ENCODE measurements at places on chromosomes 2 and 18.

DNA sequence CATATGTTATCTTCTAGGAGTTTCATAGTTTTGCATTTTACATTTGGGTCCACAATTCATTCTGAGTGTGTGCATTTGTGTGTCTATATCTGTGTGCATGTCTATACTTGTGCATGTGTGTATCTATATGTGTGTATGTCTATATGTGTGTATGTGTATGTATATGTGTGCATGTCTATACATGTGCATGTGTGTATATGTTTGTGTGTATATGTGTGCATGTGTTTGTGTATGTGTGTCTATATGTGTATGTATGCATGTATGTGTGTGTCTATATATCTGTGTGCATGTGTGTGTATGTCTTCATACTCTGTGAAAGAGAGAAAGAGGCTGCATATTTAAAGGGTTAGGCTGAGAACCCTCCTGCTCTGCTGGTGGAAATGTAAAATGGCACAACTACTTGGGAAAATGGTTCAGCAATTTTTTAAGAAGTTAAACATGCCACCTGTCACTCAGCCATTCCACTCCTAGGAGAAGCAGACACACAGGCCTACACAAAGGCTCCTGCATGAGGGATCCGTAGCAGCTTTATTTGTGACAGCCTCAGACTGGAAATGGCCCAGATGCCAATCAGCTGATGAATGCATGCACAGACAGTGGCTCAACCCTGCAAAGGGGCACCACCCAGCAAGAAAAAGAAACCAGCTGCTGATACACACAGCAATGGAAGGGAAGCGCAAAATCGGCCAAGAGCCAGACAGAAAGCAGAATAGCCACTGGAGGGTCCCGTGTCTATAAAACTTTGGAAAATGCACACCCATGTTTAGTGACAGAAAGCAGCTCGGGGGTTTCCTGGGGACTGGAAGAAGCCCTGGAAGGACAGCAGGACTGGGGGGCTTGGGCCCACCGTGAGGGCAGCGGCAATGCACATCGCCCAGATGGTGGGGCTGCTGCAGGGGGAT lies 146.8 kb downstream of the SEPTIN10 start:
- DNase-seq, result no peak

DNA sequence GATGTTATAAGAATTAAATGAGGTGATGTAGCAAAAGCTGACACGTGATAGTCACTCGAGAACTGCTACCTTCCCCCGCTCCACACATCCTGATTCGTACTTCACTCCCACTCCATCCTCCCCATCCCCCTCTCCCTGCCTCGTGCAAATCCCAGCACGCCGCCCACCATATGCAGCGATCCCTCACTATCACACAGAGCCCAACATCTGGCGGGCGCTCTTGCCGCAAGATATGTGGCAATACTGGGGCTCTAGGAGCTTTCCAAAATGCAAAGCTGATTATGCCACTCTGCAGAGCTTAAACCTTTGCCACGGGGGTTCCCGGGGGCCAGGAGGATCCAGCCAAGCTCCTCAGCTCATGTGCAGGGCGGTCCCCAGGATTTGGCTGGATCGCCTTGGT lies 37.4 kb downstream of the DNMT3A start:
- no peak for DNase-seq

- DNase-seq, result no peak
Measured at GRCh38 chr2:157897106-157897971, 21.2 kb upstream of the ACVR1 start.

GRCh38 chr2:105299290-105299689 lies 30.2 kb downstream of the TGFBRAP1 start:
- DNase-seq, result no peak

GRCh38 chr2:234377761-234378391 lies 119.0 kb downstream of the ARL4C start:
- DNase-seq, result no peak

GRCh38 chr2:85695121-85695520 lies 963 bp downstream of the GNLY start:
- no peak for DNase-seq

GRCh38 chr2:128354726-128355470 lies 36.2 kb upstream of the HS6ST1 start:
- DNase-seq, result no peak

- no peak for DNase-seq
Measured at GRCh38 chr2:233679196-233679595, 2.5 kb upstream of the UGT1A7 start.

- peak; percentile 94 for DNase-seq
Measured at GRCh38 chr18:12990967-12991820, at the start of gene CEP192. Gene CEP192, plus strand, starts transcription at chr18:12991362. Its CDS starts 8,063 bp downstream, at chr18:12999425.

DNA sequence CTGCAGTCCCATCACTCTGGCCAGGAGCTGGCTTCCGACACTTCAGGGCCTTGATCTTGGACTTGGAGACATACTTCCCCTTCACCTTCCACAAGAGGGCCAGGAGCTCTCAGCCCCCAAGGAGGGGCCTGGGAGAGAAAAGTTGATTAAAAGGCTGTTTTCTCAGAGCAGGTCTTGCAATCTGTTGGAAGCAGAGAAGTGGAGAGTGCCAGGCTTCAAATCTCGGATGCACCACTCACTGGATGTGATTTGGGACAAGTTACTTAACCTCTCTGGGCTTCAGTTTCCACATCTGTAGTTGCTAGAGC lies 255.3 kb downstream of the CYP26B1 start:
- DNase-seq, result no peak

- no peak for DNase-seq
Measured at GRCh38 chr2:32668254-32668653, 40.4 kb downstream of the TTC27 start.

- no peak for DNase-seq
Measured at GRCh38 chr2:102761763-102762162, at the start of gene TMEM182. Gene TMEM182, plus strand, starts transcription at chr2:102762031. Its CDS starts 187 bp downstream, at chr2:102762218.

GRCh38 chr2:177334940-177335543 lies 57.5 kb upstream of the AGPS start:
- no peak for DNase-seq

DNA sequence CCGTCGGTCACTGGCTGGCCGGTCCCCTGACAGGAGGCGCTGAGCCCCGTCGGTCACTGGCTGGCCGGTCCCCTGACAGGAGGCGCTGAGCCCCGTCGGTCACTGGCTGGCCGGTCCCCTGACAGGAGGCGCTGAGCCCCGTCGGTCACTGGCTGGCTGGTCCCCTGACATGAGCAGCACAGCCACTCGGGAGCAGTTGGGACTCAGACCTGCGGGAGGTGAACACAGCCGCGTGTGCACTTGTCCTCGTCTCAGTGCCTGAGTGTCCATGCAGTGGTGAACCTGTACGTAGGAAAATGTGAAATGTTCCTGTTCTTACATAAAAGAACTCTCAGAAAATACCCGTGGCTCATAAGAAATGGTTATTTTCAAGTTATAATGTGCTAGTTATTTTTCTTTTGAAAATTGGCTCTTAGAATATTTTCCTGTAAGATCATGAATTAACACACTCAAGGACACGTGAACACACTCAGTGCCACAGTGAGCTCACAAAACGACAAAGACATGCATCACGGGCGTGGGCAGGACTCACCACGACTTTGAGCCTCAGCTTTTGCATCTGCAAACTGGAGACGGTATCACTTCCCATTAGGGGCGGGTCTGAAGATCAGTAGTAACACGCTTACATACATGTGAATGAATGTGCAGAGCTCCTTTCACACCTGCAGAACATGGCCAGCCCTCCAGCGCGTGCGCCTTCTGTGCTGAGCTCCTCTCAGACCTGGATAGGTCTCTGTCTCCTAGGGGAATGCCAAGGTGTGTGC lies 21.1 kb upstream of the NFATC1 start:
- no peak for DNase-seq

DNA sequence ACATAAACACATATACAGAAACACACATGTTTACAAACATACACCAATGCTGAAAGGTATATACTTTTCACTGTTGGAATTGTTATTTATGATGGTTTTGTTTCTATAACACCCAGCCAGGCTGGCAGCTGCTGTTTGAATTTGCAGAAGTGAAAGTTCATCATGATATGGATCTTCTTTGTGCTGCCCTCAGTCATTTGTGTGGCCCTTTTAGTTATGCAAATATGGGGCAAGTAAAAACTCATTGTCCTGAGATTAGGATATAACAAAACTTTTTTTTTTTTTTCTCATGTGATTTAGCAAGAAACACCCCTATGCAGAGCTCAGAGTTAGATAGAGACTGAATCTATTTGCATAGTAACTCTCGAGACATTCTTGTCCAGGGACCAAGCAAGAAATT lies 714.1 kb downstream of the KCNJ3 start:
- DNase-seq, result no peak

DNA sequence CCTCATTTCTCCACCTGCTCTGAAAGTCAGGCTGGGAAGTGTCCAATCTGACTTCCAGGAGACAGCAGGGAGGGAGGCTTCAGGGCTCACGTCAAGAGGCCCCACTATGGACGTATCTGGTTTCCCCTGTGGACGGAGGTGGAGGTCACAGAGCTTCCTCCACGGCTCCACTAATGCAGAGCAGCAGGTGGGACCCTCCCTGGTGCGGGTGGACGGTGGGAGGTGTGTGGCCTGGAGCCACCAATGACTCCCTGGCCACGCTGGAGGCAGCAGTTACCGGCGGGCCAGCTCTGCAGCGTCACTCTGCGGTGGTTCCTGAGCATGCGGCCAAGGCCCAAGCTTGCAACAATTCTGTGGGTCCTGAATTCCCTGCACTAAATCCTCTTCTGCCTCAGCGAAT lies 9.0 kb downstream of the CRACDL start:
- no peak for DNase-seq

DNA sequence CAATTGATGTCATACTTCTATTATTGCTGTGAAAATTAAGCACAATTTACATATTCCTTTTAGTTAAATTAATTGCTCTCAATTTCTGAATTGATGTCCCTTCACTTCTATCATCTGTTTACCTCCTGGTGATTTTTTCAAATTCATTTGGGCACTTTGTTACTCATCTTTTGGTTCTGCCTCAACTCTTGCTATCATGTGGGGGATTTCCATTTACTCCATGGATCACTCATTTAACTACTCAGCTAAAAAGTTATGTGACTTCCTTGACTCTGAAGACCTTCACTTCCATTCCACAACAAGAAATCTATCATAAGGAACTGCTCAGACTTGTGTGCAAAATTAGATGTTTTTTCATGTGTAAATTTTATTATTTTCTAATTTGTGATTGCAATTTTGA lies 126.2 kb downstream of the EHBP1 start:
- DNase-seq, result no peak

- DNase-seq, result no peak
Measured at GRCh38 chr2:164841719-164842623, at the start of gene COBLL1. Gene COBLL1, minus strand, starts transcription at chr2:164841823. Its CDS starts 627 bp downstream, at chr2:164841196.

DNA sequence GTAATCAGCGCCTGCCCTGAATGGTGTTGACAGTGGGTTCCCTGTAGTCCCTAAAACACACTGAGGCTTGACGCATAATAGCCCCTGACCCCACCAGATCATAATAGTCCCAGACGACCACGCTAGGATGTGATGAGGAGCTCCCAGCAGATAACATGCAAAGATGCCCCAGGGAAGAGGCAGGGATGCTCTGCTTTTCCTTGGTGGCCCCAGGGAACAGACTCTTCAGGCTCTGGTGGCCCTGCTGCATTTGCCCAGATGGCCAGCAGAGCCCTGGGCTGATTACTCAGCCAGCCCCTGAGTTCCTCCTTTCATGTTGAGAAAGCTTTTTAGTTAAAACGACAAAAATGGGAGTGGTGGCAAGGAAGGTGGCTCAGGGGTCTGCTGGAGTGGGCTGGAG lies 5.9 kb upstream of the NCKAP5 start:
- no peak for DNase-seq

- no peak for DNase-seq
Measured at GRCh38 chr2:47031909-47032668, 116.5 kb upstream of the MCFD2 start.

- no peak for DNase-seq
Measured at GRCh38 chr2:157428500-157429175, 15.3 kb downstream of the CYTIP start.

- no peak for DNase-seq
Measured at GRCh38 chr18:48085781-48086487, 155.5 kb upstream of the SMAD2 start.

- no peak for DNase-seq
Measured at GRCh38 chr18:48676346-48676745, 137.5 kb downstream of the CTIF start.

- DNase-seq, result no peak
Measured at GRCh38 chr2:65396348-65397026, 35.9 kb downstream of the SPRED2 start.

DNA sequence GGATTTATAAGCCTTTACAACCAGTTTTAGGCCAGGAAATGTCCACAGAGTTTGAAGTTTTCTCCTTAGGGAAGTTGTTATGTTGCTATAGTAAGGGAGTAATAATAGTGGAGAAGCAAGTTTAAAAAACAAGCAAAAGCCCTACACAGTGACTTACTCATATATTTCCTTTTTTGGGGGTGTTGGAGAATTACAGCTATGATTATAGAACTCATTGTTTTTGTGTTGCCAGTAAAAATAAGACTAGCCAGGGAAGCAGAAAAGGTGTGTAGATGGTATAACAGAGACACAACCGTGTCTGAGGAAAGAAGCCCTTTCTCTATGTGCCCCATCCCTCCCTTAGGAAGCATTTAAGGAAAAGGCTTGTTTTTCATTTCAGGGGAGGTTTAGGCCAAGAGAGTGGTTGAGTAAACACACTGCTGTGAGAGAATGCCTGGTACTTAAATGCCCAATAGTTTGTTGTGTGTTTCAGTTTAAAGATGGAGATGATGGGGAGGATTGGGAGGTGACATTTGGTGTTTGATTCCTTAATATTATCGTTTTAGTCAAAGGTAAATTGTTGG lies 2.3 kb downstream of the VAPA start:
- DNase-seq, result no peak

Data from activated CD8-positive, alpha-beta memory T cell treated with anti-CD3 and anti-CD28 coated beads for 4 hours (primary cell).